ENCODE measurements at places on chromosomes 3 and 15. TPM values are rescaled to one million over a fixed set of nuclear protein-coding genes. Genes with fewer than 3 reads are reported as not detected.

The SNUPN gene
- 19.5 TPM for total RNA-seq

The GP9 gene
- total RNA-seq, result not detected

The CTXN2 gene
- total RNA-seq, result not detected

The MAP1A gene
- total RNA-seq, result 56.0 TPM

The SEMA3B gene
- total RNA-seq, result 23.2 TPM

The DNAJB8 gene
- total RNA-seq, result not detected

The IMPG2 gene
- 0.11 TPM for total RNA-seq

The LRRC31 gene
- not detected for total RNA-seq

Measured in left ventricle myocardium inferior (tissue), 1 donor.